ENCODE measurements at places on chromosomes 13 and 19.

- peak; percentile 84 for DNase-seq
Observed at GRCh38 chr19:1102407-1103131, 1.2 kb upstream of the GPX4 start.

- DNase-seq, result peak; percentile 97
Observed at GRCh38 chr19:18940769-18941627, at the start of gene HOMER3. Gene HOMER3, minus strand, starts transcription at chr19:18941217. Its CDS starts 2,235 bp downstream, at chr19:18938982.

DNA sequence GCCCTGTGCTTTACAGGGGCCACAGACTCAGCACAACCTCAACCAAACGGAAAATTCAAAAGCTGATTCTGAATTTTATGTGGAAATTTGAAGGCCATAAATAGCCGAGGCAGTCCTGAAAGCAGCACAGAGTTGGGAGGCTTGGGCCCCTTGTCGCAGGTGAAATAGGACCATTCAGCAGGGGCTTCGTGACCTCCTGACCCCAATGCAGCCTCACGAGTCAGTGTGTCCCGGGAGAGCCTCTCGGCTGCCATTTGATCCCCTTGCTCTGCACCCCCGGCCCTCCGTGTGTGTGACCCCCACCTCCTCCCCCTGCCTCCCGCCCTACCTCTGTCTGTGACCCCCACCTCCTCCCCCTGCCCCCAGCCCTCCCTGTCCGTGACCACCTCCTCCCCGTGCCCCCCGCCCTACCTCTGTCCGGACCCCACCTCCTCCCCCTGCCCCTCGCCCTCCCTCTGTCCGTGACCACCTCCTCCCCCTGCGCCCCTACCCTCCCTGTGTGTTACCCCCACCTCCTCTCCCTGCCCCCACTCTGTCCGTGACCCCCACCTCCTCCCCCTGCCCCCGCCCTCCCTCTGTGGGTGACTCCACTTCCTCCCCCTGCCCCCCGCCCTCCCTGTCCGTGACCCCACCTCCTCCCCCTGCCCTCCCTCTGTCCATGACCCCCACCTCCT, 41.7 kb upstream of the TFDP1 start:
- no peak for DNase-seq

DNA sequence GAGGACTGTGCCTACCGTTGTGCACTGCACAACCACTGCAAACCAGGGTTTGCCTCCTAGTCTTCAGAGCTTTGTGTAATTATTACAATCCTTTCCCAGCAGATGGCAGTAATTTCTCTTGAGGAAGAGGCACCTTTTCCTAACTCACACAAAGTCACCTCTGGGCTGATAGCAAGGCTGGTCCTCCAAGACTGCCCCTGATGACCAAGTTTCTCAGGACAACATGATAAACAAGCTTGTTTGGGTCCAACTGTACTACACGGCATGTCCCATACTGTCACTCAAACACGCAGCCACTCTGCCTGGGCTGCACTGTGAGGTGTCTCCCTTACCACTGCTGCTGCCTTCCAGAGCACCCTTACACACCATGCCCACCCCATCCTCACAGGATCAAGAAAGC, 39.3 kb downstream of the RFXAP start:
- peak; percentile 67 for DNase-seq

- no peak for DNase-seq
Observed at GRCh38 chr19:12864721-12865715, 16.2 kb downstream of the DNASE2 start.

DNA sequence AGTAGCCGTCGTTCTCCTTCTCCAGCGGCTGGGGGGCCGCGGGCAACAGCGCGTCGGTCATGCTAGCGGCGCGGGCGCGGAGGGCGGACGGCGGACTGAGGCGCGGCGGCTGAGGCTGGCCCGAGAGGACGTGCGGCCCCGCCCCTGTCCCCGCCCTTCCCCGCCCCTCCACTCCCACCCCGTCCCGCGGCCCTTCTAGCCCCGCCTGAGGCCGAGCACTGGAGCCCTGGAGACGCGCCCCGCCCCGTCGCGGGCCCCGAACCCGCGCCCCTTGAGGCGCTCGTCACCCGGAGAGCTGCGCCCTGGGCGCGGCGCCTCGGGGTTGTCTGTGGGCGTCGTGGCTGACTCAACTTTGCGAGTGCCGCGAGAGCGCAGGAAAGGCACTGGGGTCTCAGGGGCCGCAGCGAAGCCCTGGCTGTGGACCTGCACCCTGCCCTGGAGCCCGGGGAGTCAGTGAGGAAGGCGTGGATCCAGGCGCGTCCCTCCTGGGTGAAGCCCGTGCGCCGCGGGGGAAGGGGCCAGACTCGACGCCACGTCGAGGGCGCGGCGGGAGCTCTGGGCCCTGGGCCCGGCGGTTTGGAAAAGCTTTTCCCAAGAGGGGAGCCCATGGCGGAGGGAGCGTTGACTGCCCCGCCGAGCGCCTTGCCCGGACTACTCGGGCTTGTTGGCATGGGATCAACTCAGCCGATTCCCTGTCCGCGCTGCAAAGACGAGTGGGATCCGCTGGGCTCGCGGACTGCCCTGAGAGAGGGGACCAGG, at the start of gene RHPN2:
Gene RHPN2 (minus strand): TSS at position 97 of the 759 bp plus-strand sequence. CDS start 36 bp downstream, at position 61.
- peak; percentile 96 for DNase-seq

GRCh38 chr19:7975037-7975436, 30.4 kb downstream of the ELAVL1 start:
- DNase-seq, result no peak

GRCh38 chr19:11324079-11324661, 15.3 kb downstream of the RAB3D start:
- peak; percentile 94 for DNase-seq

DNA sequence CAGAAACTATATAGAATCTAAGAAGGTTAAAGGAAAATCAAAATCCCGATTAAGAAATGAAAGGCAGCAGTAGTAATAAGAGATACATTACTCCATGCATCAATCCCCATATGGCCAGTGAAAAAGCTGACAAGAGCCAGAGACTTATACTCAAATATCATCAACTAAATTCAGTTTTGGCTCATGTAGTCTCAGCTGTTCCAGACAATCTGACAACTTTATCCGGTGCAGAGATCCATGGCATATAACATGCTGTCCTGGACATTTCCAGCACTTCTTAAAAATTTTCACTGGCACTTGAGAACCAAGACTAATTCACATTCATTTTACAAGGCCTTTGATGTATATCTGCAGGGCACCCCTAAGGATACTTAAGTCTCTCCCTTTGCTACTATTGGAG, 255.7 kb upstream of the KLHL1 start:
- DNase-seq, result no peak

DNA sequence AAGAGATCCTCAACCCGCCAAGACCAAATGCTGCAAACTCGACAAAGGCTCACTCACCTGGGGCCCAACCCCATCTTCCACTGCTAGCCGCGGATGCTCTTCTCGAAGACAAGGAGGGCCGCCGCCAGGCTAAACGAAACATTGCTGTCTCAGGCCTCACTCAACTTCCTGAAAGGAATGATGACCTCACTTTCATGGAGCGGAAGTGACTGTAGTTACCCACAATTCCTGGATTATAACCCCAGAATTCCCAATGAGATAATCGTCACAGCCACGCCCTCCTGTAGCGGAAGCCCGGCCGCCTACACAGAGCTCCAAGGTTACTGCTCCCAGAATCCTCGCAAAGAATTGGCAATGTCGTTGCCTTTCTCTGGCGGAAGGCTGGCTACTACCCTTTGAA, 10.5 kb upstream of the ZNF112 start:
- no peak for DNase-seq

DNA sequence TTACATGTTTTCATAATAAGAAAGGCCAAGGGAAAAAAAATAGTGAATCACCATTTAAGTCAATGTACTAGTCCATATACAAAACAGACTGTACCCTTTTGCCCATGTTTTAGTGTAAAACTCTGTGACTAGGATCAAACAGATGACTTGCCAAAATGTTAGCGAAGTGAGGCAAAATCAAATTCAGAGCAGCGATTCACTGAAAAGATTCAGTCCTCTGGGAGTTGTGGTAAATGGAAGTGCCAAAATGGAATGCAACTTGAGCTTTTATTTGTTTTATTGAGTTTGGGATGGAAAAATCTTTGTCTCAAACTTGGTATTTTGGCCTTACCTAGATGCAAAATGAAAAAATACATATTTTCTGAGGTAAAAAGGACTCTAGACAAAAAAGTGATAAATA, 9.1 kb downstream of the CDADC1 start:
- no peak for DNase-seq

- no peak for DNase-seq
Observed at GRCh38 chr19:1220477-1220930, 14.9 kb downstream of the STK11 start.

GRCh38 chr13:91405240-91405639, 6.8 kb downstream of the GPC5 start:
- no peak for DNase-seq

GRCh38 chr13:80562433-80563156, 221.7 kb upstream of the SPRY2 start:
- DNase-seq, result no peak

GRCh38 chr13:20340136-20340758, 108.1 kb upstream of the GJB6 start:
- DNase-seq, result no peak

- no peak for DNase-seq
Observed at GRCh38 chr13:112896736-112897602, 72.0 kb upstream of the MCF2L start.

- peak; percentile 23 for DNase-seq
Observed at GRCh38 chr19:35262101-35262761, 6.5 kb upstream of the USF2 start.

DNA sequence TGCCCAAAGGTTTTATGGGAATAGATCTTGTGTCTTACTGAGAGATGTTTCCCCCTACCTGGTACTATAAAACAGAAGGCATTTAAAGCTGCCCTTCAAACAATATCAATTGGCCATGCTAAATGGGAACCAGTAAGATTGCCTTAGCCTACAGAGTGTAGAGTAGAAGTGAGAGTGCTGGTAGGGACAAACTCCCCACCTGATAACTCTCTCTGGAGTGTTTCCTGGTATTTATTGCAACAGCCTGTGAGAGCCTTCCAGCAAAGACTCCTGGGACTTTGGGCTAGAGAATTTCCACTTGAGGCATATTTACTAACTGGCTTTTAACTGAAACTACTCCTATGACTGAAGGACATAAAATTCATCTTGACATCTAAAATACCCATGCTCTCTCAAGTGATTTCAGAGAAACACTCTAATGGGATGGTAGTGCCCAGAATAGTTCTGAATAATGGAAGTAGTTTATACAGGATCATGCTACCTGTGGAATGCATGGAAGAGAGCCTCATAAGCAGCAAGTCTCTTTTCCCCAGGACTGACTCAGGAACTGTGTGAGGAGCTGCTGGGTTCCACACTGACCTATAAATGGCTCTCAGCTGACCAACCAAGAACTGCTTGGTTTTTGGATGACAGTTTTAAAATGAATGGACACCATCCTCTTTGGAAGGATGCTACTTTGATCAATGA, 132.7 kb upstream of the SLITRK5 start:
- no peak for DNase-seq

GRCh38 chr13:74217811-74218210, 83.6 kb upstream of the KLF12 start:
- DNase-seq, result peak; percentile 27

GRCh38 chr13:41568972-41569351, 111.6 kb downstream of the RGCC start:
- peak; percentile 52 for DNase-seq

GRCh38 chr13:88376760-88377388, 705.7 kb downstream of the SLITRK5 start:
- no peak for DNase-seq

DNA sequence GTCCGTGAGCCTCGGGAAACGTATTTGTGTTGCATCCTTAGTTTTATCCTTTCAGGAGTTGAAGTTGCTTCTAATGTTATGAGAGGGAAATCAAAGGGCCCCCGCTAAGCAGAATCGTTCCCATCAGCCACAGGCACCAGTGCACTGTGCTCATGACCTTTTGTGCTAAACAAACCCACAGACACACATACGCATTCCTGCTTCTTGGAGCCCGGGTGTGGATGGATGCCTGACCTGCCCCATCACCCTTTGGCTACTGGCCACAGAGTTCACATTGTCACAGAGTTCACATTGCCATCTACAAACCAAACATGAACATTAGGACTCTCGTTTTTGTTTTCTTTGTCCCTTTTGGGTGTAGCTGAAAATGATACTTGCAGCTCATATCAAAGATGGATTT, 47.2 kb downstream of the CHST8 start:
- no peak for DNase-seq

DNA sequence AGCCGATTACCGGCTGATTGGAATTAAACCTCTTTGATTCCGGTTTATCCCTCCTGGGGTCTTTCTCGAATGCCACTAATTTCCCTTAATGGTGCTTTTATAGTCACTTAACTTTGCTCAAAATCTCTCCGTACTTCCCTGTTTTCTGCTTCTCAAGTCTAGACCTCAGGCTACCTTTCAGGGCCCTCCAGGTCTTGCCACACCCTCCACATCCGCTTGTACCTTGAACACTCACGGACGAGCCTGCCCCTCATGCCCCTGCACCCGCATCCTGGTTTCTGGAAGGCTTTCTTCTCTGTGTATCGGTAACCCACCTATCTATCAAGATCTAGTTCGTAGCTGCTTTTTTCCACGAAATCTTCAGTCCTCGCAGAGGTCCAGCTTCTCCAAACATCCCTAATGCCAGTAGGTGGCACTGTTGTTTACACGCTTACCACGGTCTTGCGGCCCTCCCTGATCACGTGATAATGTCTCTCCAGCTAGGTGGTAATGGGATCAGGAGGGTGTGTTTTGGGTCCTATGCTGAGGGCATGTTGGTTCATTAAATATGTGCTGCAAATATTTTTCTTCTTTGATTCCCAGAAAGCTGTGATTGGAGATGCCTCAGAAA, 13.8 kb downstream of the ATP12A start:
- no peak for DNase-seq

- no peak for DNase-seq
Observed at GRCh38 chr13:79908381-79908780, 427.4 kb downstream of the NDFIP2 start.

DNA sequence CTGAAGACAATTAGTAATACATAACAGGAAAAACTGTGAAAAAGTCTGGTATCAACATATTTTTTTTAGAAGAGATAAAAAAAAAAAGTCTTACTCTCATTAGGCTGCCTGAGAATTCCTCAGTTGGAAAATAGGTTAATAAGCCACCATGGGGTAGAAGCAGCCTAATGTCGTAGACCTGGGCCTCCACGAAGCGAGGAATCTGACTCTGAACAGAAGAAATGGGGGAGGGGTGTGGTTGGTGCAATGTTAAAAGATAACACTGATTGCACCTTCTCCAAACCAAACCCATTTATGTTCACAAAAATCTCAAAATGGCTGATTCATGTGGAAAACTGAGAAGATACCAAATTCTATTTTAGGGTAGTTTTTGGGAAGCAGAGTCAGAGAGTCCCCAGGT, 62.4 kb downstream of the MPHOSPH8 start:
- no peak for DNase-seq

GRCh38 chr13:92175330-92175729, 776.9 kb downstream of the GPC5 start:
- peak; percentile 53 for DNase-seq

DNA sequence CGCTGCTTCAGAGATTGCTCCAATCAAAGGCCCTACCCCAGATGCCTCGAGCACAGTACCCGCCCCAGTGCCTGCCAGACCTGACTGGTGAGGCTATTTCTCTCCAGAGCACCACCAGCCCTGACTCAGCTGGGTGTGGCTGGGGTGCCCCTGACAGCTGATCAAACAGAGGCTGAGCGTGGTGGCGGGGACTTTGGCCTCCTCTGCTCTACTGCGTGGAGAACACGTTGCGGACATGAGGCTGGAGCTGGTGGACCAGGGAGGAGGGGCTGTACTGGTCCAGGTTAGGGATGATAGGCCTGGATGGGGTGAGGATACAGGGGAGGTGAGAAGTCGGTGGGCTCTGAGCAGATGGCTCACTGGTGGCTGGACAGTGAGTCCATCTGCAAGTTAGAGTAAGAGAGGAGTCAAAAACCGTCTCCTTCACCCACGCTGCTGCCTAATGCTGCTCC, 3.5 kb upstream of the DOCK6 start:
- no peak for DNase-seq
